GM12878 (cell line): ENCODE measurements at places on chromosomes 4 and X. TPM values are rescaled to one million over a fixed set of nuclear protein-coding genes. Genes with fewer than 3 reads are reported as not detected.

DNA sequence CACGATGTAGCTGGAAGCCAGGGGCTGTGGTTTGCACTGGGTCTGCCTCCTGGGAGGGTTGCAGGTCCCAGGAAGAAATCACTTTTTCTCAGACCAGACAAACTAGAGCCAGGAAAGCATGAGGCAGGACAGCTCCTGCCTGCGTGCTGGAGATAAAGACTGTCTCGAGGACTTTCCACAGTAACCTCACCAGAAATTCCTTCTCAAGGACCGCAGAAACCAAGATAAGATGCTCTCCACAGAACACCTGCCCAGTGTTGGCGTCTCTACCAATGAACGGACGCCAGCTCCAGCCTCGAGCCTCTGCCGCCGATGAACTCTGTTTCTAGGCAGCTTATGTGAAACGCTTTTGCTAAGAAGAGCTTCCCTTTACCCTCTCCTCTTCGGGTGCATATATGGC, 76.9 kb upstream of the AFAP1 start:
- H3K27ac ChIP-seq, result no peak overlapping the region
- H3K4me3 ChIP-seq, result no peak overlapping the region
- H3K4me1 ChIP-seq, result no peaks in the 10 kb centered on the region
- H3K27me3 ChIP-seq, result no peaks in the 10 kb centered on the region; the same call in 1 of the 2 replicates
- no peaks in the 10 kb centered on the region for H3K36me3 ChIP-seq

GRCh38 chr4:41487868-41488440, 50.0 kb upstream of the LIMCH1 start:
- H3K27ac ChIP-seq, result no peak overlapping the region
- no peaks in the 10 kb centered on the region for H3K36me3 ChIP-seq
- H3K4me3 ChIP-seq, result no peak overlapping the region
- no peaks in the 10 kb centered on the region for H3K27me3 ChIP-seq
- no peak for DNase-seq

GRCh38 chr4:168197926-168198325, 105.6 kb downstream of the ANXA10 start:
- no peaks in the 10 kb centered on the region for H3K27me3 ChIP-seq
- no peak for DNase-seq
- H3K36me3 ChIP-seq, result no peaks in the 10 kb centered on the region
- H3K4me3 ChIP-seq, result no peak overlapping the region
- no peak overlapping the region for H3K27ac ChIP-seq
- H3K4me1 ChIP-seq, result no peaks in the 10 kb centered on the region

- H3K4me1 ChIP-seq, result no peaks in the 10 kb centered on the region
- no peaks in the 10 kb centered on the region for H3K36me3 ChIP-seq
- no peak overlapping the region for H3K27ac ChIP-seq
- DNase-seq, result peak; percentile 5
These were observed 170.3 kb downstream of the MOSPD2 start for GRCh38 chrX:15043538-15043937.

DNA sequence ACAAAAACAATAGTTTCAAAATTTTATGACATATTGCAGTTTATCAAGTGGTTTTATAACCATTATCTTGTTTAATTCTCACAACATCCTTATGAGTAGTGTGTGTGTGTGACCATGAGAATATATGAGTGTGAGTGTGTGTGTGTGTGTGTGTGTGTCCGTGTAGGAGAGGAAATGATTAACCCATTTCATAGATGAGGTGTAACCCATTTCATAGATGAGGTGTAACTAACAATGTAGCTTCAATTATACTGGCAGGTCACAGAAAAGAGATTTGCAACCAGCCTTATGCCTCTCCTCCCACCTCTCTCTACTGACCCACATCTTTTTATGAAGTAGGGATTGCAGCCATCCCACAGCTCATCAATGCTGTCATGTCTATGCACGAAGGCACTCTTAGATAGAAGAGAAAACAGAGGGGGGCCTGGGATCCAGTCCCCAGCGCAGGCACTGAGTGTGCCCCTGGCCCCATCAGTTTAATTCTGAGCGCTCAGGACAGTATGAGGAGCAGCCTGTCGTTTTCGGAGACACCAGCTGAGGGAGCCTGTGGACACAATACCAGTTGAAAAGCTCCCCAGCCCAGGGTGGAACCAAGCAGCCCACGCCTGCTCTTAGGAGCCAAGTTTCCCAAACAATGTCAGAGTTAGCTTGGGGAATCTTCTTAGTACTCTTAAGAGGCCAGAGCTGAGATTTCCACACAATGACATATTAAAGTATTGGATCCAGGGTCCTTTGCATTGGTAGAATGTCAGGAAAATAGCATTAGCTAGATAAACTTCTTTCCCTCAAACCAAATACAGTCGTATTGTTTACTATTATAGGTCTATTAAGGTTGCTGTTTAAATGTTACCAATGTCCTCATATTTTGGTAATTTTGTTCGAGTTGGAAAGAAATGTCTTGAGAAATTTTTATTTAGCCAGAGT, 88.6 kb downstream of the PALLD start:
- H3K4me1 ChIP-seq, result no peaks in the 10 kb centered on the region
- no peak overlapping the region for H3K27ac ChIP-seq
- H3K4me3 ChIP-seq, result no peak overlapping the region

- no peaks in the 10 kb centered on the region for H3K36me3 ChIP-seq
- H3K4me1 ChIP-seq, result no peaks in the 10 kb centered on the region
These were observed 3.6 kb downstream of the ZXDB start for GRCh38 chrX:57595381-57595811.

DNA sequence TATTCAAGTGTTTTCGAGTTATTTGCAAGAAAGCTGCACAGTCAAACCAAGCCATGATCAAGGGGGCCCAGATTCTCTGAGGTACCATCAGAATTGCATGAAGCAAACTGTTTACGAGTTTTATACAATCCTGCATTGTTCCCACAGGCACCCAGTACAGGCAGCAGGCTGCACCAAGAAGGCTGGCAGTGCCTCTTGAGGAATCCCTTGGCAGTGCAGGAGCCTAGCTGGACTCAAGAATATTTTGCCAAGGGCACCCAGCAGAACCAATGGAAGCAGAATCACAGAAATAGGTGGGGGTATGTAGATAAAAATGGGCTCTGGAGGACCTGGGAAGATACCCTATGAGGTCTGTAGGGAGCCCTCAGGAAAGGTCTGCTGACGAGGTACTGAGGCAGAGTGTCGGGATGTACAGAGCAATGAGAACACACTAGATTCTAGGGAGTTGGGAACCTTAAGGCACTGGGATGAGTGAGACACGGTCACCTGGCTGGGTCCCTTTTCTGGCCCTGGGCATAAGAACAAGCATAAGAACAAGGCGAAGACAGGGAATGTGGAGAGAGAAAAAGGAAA, 2.5 kb upstream of the PLP1 start:
- H3K27me3 ChIP-seq, result peaks cover 2% of the 10 kb centered on the region
- DNase-seq, result no peak
- H3K4me3 ChIP-seq, result no peak overlapping the region
- H3K27ac ChIP-seq, result no peak overlapping the region

Gene EREG
- 0.05 TPM in 1 of 2 replicates, not detected in the other for total RNA-seq

Gene HTT
- 108 and 112 TPM in 2 replicates for total RNA-seq

Gene PNMA5
- total RNA-seq, result not detected in 2 replicates

Gene HTRA3
- total RNA-seq, result 0.08 TPM in 1 of 2 replicates, not detected in the other

Gene STX18
- total RNA-seq, result 25.5 and 26.0 TPM in 2 replicates

Gene TCEAL6
- not detected in 2 replicates for total RNA-seq
